H54 (cell line): ENCODE measurements at places on chromosomes 2 and 18.

DNA sequence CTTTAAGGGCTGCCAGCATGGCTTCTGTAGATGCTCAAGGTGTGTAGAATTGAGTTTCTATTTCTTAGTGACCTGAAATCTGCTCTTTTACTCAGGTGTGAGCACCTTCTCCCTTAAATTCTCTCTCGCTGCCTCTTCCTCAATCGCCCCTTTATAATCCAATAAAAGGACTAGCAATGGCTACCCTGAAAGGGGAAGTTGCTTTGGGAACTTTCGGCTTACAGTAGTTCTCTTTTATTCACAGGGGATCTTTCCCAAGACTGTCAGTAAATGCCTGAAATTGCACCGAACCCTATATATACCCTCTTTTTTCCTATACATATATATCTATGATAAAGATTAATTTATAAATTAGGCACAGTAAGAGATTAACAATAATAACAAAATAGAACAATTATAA is 121.8 kb downstream of the ACTR3 start:
- DNase-seq = no peak

GRCh38 chr2:33497221-33497650 is 20.8 kb downstream of the RASGRP3 start:
- no peak for DNase-seq

GRCh38 chr2:215621381-215621780 is 185.5 kb upstream of the FN1 start:
- no peak for DNase-seq

- DNase-seq = no peak
These were observed 146.7 kb downstream of the LRATD1 start for GRCh38 chr2:14779252-14779651.

DNA sequence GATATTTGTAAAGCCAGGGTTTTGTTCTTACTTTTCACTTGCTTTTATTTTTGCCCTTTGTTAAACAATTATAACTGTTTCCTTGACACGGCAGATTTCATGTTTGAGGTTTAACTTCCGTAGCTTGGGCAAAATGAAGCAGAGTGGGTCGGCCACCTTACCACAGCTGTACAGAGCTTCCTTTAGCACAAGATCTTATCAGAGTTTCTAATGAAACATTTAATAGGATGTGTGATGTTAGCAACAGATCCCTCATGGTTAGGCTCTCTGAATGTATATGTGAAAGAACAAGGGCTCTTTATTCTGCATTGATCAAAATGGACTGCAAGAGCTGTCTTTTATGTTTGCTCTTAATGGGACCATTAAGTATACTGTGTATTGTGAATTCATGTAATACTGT is 22.3 kb downstream of the RNF125 start:
- no peak for DNase-seq

DNA sequence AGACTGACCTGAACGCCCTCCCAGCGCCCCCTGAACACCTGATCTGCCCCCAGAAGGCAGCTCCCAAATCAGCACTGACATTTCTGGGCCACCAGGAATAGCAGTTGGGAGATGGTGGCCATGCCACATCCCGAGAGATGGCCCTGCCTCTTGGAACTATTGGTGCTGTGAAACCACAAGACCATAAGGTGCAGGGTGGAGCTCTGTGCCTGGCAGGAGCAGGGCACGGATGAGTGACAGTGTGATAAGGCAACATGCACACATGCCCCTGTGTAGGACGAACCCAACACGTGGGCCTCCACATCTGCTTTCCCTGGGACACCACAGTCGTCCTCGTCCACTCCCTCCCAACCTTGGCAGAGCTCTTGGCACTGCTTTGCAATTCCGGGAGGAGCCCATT is 26.9 kb downstream of the ANO7 start:
- no peak for DNase-seq
